ENCODE measurements at places on chromosomes 5 and 9.
A peak's percentile ranks its signal among the peaks of the same experiment; 100 is the strongest.

DNA sequence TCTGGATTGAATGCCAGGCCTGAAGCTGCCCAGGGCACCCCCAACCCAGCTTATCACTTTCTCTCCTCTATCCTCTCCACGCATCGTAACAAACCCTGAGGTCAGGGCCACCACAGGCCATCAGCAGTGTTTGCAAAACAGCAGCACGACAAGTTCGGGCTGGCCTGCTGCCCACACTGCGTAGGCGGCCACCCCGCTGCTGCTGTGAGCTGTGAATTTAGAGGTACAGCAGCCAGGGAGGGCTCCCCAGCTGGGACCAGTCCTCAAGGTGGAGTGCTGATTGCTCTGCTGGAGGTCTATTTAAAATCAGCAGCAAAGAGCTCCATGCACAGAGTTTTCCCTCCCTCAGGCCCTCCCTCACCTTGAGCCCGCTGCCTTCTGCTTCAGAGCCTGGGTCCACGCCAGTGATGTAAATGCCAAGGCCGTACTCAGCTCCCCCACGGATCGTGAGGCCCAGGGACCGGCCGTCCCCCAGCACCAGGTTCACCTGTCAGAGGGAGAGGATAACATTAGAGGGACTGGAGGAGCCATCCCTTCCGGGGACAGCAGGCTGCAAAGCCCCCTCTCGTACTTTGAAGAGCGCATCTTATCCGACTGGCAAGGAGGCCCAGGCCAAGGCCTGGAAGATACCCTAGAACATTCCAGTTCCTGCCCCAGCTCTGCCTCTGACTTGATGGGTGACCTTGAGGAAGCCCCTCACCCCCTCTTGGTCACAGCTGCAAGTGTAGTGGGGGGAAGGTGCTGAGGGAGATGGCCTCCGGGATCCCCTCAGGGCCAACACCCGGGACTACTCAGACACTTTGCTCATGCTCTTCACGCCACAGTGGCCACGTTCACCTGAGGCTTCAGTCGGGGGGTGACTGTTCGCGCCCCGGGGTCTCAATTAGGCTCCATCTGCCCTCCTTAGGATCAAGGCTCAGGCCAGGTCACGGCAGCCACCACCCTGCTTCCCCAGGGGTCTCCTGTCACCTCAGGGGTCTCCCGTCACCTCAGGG, 39.1 kb downstream of the WHRN start:
- no peak for DNase-seq

DNA sequence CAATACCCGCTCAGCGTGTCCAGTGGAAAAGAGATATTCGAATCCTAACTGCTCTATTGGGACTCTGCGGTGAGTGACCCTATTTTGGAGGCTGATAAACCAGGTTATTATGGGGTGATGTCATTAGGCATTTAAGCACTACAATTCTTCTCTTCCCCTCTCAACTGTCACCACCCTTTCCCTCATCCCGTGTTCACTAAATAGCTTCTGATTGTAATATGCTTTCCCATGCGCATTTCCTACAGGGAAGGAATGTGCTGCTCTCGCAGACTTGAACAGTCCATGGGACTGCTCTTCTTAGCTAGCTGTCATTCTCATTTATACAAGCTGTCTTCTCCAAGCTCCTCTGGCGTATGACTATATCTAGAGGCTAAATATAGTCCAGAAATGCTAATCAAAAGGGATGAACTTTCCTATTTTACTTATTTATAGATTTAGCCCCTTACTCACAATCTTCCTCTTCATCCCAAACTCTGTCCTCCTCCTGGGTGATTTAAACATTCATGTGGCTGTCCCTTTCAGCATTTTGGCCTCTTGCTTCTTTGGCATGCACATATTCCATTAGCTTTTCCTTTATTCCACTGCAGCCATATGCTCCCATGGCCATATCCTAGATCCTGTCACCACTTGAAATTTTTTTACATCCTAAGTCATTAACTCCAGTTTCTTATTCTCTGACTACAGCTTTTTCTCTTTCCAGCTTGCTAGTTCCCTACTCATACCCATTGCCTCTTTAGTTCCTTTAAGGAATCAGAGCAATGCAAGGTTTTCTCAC, 39.6 kb upstream of the CSNK1G3 start:
- no peak for DNase-seq

GRCh38 chr9:35518225-35518821, 28.4 kb downstream of the RUSC2 start:
- DNase-seq, result no peak

- DNase-seq, result no peak
Measured at GRCh38 chr5:142547445-142548380, 138.2 kb downstream of the FGF1 start.

- peak; percentile 13 for DNase-seq
Measured at GRCh38 chr9:133792721-133793470, 54.7 kb upstream of the SARDH start.

DNA sequence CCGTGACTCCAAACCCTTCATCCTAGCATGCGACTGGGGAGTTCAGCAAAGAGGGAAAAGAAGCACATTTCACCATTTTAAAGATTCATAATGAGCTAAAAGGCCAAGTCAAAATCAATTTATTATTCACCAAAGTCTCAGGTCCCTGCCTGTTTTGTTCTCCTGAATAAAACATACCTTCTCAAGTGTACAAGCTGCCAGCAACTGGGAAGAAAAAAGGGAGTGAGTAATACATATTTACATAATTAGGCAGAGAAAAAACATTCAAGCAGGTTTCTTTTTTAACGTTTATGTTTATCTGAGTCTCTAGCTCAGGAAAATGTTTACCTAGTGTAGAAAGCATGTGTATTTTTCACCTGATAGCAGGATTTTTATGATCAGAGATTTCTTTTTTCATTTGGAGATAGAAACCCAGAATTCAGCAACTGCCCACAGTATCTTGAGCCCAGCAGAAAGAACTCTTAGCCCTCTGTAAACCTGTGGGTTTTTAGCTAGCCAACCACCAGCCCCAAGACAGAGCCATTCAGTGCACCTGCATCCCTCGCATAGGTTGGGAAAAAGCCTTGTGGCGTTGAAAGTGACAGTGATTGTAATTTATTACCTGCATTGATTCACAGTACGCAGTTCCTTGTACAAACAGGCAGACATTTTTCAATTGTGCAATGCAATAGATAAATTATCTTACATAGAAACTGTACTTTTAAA, 117.9 kb upstream of the GRIA1 start:
- DNase-seq, result no peak

DNA sequence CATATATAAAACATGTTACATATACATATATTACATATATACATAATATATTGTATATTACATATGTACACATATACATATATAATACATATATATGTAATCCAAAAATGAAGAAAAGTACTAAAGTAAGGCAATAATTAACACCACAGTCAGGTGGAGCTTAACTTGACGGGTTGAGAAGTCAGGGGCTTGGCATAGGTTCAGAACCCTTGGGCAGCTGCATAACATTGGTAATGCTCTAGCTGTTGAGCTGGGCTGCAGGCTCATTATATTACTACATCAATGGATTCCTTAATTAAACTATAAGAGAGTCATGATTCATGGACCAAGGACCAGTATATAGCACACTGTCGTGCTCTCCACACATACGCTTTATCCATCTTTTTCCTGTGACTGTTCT, 435.2 kb upstream of the ADAMTS16 start:
- DNase-seq, result no peak

- no peak for DNase-seq
Measured at GRCh38 chr9:90018688-90019087, 413.9 kb downstream of the GADD45G start.

- peak; percentile 63 for DNase-seq
Measured at GRCh38 chr9:114738581-114739316, 56.8 kb upstream of the TEX48 start.

DNA sequence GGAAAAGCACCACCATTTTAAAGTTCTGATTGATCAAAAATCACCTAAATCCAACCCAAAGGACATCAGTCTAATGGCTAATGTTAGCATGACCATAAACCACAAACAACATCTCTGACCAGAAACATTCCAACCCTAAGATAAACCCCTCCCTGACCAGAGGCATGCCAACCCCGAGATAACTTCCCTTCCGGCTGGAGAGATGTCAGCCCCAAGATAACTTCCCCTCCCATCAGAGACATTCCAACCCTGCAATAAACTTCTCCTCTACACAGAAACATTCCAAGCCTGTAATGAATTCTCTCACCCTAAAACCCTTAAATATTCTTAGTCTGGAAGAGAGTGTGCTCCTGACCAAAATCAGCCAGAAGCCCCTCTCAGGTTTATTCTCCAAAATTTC, 364.3 kb downstream of the KCNN2 start:
- DNase-seq, result no peak

- DNase-seq, result no peak
Measured at GRCh38 chr5:92640340-92640739, 940.7 kb downstream of the NR2F1-AS1 start.

- DNase-seq, result peak; percentile 77
Measured at GRCh38 chr9:96566498-96567202, 53.0 kb downstream of the CDC14B start.

DNA sequence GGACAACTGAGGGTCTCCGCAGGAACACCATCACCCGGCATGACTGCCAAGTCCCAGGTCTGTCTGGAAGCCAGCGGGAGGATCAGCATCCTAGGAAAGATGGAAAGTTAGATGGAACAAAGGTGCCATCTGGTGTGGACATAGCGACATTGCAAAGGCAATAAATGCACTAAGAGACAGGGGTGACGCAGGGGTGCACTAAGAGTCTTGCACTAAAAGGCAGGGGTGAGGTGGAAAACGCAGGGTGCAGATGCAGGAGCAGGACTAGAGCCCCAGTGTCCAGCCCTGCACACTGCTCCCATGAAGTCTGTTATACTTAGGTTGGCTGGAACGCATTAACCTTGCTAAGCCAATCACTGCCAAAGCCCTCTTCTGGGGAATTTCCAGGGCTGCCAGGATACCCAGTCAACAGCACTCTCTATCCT, 15.5 kb downstream of the ATOX1 start:
- DNase-seq, result no peak

DNA sequence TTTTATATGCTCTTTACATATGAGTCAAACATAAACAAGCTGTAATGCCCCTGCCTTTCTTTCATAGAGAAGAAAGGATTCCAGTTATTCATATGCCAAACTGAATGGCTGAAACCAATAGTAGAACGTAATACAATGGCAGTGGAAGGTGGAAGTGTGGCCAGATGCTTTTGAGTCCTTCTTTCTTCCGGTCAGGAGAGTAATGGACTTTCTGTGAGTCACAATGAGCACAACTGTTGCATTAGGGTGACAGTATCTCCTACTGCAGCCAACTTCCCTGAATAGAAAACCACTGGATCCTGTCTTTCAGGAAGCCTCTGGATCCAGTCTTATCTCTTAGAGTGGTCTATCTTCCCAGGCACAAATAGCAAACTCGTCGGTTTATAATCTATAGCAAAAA, 855.2 kb downstream of the MAT2B start:
- no peak for DNase-seq

DNA sequence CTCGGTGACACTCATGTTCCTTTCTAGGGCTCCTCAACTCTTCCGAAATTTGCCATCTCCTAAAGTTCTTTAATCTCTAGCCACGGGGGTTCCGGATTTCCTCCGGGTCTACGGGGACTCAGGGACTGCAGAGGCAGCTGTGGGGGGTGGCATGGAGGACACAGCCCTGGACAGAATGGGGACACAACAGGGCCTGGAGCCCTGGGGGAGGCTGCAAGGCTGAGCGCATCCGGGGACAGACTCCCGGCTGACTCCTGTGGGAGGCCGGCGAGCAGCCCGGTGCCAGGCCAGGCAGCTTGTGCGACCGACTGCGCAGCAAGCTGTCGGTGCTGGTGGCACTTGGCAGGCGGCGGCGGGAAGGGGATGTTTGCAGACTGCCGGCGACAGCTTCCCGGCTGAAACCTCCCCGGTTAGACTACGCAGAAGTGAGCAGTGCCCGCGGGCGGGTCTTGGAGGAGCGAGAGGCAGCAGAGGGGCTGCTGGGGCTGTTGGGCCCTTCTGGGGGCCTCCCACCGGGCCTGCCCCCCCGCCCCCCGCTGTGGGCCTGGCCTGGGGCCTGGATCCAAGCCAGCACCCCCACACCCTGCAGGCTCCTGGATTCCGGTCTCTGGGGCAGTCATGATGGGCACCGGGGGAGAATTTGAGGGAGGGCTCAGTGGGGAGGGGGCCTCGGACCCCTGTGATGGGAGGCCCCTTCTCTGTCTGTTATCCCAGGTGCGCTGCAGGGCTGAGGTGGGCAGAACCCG, 28.7 kb upstream of the UBAC1 start:
- peak; percentile 18 for DNase-seq

DNA sequence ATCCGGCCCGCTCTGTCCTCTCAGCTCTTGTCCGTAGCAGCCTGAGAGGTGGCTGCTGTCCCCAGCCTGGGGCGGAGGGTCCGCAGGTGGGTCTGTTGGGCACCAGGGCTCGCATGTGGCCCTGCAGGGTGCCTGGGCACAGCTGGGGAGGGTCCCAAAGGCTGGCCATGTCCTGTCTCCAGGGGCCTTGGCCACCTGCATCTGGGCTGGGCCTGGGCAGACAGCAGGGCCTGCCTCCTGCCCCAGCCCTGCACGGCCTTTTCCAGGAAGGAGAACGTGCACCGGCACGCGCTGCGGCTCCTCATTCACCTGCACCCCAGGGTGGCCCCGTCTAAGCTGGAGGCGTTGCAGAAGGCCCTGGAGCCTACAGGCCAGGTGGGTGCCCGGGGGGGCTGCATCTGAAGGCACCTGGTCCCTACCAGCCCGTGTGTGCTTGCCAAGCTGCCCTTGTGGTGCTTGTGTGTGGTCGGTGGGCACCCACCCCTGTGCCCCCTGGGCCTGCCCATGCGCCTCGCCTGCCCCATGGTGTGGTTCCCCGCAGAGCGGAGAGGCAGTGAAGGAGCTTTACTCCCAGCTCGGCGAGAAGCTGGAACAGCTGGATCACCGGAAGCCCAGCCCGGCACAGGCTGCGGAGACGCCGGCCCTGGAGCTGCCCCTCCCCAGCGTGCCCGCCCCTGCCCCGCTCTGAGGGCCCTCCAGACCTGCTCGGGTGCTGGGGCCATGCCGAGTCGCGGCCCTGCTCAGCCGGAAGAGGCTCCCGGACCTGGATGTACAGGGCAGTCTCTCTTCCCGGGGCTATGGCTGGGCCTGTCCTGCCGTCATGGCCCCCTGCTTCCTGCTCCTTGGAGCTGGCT, 5.1 kb upstream of the TOR4A start:
- DNase-seq, result no peak

GRCh38 chr9:137836831-137837241, 40.7 kb upstream of the CACNA1B start:
- DNase-seq, result no peak

- no peak for DNase-seq
Measured at GRCh38 chr9:134059661-134060395, 8.0 kb downstream of the BRD3 start.

- DNase-seq, result no peak
Measured at GRCh38 chr9:72790989-72791388, 161.9 kb downstream of the ALDH1A1 start.

DNA sequence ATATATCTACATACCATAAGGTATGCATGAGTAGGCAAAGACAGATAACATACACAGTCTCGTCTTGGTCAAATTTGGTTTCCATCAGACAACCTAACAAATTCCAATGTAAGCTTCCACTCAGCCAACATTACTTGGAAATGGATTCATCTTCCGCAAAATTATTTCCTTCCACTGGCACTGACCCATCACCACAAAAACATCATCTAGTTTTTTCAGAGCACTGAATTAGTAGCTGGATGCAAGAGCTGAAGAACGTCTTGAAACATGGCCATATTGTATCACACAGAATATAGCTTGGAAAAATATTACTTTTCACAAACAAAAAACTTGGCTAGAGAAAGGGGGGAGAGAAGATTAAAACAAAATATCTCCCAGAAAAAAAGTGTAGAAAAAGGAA, 73.5 kb downstream of the EFNA5 start:
- DNase-seq, result no peak

GRCh38 chr5:136642976-136643375, 277.6 kb upstream of the TRPC7 start:
- no peak for DNase-seq

Data from central memory CD4-positive, alpha-beta T cell (primary cell).